Stimulated activated CD8-positive, alpha-beta memory T cell treated with anti-CD3 and anti-CD28 coated beads, Interleukin-15, amount 100 ng/mL, for 1 hour (primary cell): ENCODE measurements at places on chromosomes 6 and 20.

GRCh38 chr20:46695892-46696291 is 6.6 kb upstream of the TP53RK start:
- no peak for DNase-seq

GRCh38 chr6:7727086-7727945 is 1.4 kb downstream of the BMP6 start:
- no peak for DNase-seq

- DNase-seq = no peak
These were observed 329.8 kb upstream of the SOX4 start for GRCh38 chr6:21263531-21264287.

DNA sequence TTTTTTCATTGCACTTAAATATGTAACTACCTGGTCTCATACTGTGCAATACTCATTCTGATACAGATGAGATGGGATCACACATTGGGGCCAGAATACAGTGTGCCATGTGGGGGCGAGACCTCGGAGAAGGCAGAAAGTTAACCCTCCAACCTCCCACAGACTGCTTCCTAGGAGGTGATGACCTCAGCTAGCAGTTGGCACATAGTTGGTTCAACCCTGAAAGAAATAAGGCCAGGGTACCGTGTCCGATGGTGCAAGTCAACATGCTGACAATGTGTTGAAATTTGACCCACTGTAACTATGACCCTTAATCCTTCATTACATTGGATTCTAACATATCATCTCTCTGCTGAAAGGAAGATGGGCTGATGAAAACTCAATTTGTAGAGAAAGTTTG is 61.9 kb downstream of the GJA10 start:
- DNase-seq = no peak

- no peak for DNase-seq
These were observed 189.5 kb upstream of the MANEA start for GRCh38 chr6:95387845-95388244.

- DNase-seq = no peak
These were observed 30.1 kb downstream of the ELMO2 start for GRCh38 chr20:46376196-46376785.

DNA sequence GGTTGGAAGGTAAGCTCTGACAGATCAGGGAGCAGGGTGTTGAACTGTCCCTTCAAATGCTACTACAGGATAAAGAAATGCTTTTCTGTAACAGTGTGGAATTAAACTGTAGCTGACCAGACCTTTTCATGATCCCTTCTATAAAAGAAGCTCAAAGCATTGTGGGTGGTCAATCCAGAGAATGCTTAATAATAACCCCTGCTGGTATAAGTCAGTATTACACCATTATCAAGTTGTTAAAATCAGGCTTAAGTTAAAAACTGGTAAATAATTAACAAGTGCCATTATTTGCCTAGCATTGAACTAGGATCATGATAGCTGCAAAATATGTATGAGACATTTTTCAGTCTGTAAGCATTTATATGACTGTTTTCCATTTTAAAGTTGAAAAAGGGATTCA is 468.9 kb downstream of the PKHD1 start:
- DNase-seq = no peak

DNA sequence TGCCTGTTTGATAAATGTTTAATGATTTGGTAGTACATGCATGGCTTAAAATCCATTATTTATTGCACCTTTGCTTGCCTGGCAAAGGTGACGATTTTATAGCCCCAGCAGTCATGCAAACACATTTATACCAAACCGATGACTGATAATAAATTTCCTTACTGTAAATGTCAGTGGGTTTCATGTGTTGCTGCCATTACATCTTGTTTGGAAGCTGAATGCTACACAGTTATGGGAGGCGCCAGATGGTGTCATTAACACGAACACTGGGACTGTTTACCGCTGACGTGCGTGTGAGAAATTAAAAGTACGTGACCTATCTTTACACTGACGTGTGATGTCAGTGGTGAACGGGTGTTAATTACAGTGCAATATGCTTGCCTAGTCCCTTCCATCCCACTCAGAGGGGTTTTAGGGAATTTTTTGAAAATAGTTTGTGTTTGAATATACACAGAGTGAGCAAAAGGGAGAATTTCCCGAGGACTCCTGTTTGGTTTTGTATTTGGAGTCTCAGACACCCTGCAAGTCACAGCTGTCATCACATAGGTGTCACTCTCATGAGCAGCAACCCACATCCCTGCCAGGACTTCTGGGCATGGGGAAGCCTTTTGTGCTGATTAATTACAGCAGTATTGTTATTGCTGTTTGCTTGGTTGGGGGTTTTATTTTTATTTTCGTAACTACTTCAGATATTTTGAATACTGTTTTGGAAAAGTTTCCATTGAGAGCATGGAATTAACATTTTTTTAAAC is 151.8 kb upstream of the INSM1 start:
- DNase-seq = no peak

DNA sequence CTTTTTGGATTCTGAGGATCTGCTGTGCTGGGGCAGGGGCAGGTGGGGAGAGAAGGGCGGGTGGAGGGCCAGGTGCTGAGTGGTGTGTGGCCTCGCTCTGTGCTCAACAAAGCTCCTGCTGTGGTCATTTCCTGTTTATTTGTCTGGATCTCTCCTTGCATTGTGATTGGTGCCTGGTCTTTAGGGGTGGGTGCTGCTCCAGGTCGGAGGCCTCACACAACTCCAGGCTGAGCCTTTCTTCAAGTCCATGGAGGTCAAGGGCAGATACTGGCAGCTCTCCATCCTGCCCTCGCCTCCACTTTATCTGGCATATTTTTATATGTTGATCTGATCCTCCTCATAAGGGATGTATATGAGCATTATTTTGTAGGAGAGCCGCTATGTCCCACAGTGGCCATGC is 36.2 kb downstream of the HLA-F start:
- DNase-seq = no peak

DNA sequence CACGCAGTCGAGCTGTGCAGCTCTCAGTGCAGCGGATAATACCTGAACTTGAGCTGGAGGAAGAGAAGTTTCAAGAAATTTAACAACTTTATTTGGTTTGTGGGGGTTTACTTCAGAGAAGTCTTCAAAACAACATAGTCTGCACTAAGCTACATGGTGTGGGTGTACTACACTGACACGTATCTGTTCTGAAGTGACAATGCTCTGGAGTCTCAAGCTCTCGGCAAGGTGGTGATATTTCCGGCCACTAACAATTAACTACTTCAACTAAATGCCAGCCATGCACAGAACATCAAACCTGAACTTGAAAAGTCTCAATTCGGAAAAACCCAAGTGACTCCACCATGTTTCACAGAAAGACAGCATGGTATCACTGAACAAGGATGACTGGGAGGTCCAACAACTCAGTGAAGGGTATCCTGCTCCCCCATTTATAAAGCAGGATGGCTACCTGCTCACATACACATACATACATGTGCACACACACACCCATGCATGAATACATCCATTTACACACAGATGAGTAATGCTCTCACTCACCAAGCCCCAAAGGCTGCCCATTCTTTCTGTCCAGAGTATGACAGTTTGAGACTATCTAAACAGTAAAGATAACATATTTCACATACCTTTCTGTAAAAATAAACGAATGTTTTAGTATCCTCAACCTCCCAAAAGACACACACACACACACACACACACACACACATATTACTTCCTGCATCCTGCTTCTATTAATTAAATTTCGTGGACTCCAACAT is 15.4 kb upstream of the ANKRD60 start:
- DNase-seq = no peak

GRCh38 chr6:5664149-5664548 is 342.6 kb downstream of the NRN1 start:
- no peak for DNase-seq

- no peak for DNase-seq
These were observed 559.3 kb downstream of the C6orf118 start for GRCh38 chr6:164750128-164750527.

DNA sequence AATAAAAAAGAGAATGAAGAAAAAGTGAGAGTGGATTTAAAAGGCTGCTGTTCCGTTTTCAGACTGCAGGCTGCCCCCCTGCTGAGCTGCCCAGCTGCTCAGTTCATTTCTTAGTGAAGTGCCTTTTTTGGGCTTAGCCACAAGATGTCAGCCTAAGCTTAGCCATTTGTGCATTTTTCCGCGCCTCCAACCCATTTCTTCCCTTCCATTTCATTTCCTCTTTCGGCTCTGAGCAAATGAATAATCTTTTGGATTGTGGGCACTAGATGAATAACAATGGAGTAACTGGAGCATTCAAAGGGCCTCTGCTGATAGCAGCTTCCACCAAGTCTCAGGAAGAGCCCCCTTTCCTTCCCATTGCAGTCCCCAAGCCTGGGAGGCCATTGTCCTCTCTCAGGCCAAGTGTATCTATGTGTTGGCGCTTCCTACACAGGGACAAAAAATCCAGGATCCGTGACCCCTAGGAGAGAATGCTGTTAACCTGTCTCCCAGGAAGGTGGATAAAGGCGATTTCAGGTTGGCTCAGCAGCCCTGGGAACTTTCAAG is 83.5 kb upstream of the SPTLC3 start:
- no peak for DNase-seq

DNA sequence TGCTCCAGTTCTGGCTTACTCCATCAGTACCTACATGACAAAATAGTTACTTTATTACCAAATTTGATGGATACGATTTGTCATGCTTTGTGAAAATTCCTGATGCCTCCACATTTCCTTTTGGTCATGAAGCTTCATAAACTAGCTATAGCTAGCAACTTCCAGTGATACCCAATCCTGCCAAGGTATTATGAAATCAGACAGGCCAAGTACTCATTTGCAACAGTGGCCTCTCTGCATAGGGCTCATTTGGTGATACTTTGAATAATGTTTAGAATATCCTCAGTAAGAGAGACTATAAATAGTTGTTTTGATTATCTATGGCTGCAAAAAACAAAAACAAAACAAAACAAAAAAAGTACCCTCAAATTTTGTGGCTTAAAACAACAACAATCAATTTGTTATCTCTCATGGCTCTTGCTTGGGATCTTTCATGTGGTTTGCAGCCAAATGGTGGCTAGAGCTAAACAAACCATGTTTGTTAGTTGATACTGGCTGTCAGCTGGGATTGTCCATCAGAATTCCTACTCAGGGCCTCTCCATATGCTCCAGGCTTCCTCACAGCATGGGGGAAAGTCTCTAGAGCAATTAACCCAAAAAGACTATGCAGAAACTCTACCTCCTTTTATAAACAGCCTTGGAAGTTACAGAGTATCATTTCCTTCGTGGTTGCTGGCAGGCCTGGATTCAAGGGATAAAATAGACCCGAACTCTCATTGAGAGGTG is 10.1 kb upstream of the PRL start:
- DNase-seq = no peak

DNA sequence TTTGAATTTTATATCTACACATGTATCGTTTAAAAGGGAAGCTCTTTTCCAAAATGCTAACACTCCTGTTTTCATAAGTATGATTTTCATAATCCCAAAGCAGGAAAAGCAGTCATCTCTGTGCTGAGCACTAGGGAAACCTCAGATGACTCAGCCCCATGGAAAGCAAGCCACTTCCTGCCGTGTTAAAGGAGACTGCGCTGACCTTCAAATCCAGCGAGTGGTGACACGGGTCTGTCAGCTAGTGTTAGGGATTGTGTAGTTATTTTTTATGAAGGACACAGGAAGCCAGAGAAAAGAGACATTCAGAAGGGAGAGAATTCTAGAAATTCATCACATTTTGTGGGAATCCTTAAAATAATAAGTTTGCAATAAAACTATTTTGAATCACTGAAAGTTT is 57.0 kb upstream of the CD93 start:
- DNase-seq = no peak
